ENCODE measurements at places on chromosomes 1 and 21.
A peak's percentile ranks its signal among the peaks of the same experiment; 100 is the strongest.

DNA sequence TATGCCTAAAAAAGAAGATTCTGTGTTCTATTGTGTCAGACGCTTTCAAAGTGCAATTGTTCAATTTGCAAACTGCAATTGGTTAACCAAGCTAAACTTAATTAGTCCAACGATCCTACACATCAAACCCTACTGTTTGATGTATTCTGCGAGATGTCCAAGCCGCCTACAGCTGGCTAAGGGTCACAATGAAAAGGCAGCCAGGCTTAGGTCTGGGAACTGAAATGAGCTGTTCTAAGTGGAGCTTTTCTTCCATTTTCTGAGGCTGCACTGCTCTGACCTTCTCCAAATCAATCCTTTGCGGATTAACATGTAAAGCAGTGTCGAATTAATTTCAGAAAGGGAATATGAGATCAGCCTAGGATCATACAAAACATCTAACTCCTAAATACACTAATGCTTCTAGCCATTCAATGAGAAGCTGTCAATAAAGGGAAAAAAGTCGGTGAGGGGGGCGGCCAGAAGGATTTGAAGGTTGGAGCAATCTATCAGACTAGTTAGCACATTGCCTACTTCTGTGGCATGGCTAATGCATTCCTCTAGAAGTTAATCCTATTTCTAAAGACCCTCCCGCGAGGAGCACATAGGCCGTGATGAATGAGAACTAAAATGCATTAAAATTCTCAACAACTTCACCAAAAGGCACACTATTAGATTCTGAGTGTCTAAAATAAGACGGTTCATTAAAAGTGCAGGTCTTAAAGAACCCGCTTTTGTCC is 119.0 kb downstream of the SIM2 start:
- DNase-seq = no peak

GRCh38 chr1:11383553-11384169 is 95.3 kb upstream of the DISP3 start:
- DNase-seq = no peak

GRCh38 chr1:192575499-192576189 is at the start of gene RGS1:
TSS of gene RGS1 (plus strand) at chr1:192575773. CDS start at chr1:192575793, 20 bp downstream.
- DNase-seq = no peak

- DNase-seq = no peak
Measured at GRCh38 chr1:3880429-3881192, 19.5 kb downstream of the C1orf174 start.

- no peak for DNase-seq
Measured at GRCh38 chr1:241470361-241470760, 49.2 kb downstream of the FH start.

DNA sequence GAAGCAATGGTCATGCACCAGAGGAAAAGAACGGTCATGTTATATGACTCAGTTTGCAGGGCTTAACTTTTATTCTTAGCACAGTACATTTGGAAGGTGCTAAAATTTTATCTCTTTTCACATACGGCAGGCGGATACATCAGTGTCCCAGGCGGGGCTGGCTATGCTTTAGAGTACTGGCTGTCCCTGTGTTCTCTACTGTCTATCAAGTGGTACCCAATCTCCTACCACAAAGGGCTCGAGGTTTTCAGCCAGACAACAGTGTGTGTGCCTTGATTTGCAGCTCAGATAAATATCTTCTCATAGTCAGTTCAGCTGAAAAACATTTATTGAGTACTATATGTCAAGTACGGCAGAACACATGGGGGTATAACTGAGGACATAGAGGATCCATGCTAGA is 65.3 kb downstream of the URB2 start:
- no peak for DNase-seq

- peak; percentile 91 for DNase-seq
Measured at GRCh38 chr1:172443666-172444453, at the start of gene PIGC. TSS of gene PIGC (minus strand) at chr1:172444069. CDS start at chr1:172442622, 1,447 bp downstream.
